A549 treated with DMSO at 1 μM for 4 hours (cell line): ENCODE measurements at places on chromosomes 7 and 10. TPM values are rescaled to one million over a fixed set of nuclear protein-coding genes. Genes with fewer than 3 reads are reported as not detected.

IL2RA gene
- total RNA-seq = not detected in 5 replicates

MNX1 gene
- total RNA-seq = 3.8 to 6.1 TPM (median 5.5 TPM) in 5 replicates

AKR1C8 gene
- 0.32 to 0.49 TPM in 2 of 5 replicates, not detected in the others for total RNA-seq

RUFY2 gene
- 7.3 to 9.9 TPM (median 8.9 TPM) in 5 replicates for total RNA-seq

POLR2J2 gene
- 0.25 to 0.69 TPM (median 0.43 TPM) in 5 replicates for total RNA-seq

CALML5 gene
- not detected in 5 replicates for total RNA-seq

NET1 gene
- total RNA-seq = 79.0 to 102 TPM (median 91.9 TPM) in 5 replicates

FAM24A gene
- not detected in 5 replicates for total RNA-seq

CTAGE8 gene
- total RNA-seq = not detected in 5 replicates

CNOT4 gene
- 11.0 to 14.5 TPM (median 11.9 TPM) in 5 replicates for total RNA-seq

DLX6 gene
- total RNA-seq = 0.09 to 0.17 TPM in 2 of 5 replicates, not detected in the others
